ENCODE measurements at places on chromosomes 5 and 9.

DNA sequence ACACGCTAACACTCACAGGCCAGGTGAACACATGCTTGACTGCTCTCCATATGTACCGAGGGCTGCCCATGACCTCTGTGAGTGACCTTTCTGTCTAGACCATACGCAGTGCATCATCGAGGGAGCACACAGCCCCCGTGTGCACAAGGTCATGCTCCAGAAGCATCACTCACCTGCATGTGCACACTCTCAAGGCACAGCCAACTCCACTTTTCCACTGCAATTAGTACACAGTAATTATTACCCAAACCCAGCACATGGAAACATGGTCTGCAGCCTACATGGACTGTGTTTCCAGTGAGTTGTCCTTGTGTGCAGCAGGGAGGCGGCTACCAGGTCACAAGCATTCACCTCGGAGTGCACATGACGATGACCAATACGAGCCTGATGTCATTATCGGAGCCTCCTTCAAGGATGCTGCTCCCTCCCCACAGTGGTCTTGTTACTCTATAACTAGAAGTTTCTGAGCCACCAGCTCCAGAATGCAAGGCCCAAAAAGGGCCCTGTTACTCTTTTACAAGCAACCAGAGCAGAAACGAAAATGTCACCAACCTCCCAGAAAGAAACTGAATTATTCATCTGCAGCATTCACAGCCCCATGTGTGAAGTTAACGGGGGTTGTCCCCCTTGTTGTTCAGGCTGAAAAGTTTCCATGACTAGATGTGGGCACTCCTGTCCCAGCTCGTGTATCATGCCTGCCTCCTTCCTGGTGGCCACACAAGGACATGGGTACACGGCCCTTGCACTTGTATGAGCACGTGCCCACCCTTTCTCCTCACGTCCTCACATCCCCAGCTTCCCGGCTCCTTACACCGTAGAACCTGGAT is 31.2 kb downstream of the SEMA4D start:
- no peak for DNase-seq

DNA sequence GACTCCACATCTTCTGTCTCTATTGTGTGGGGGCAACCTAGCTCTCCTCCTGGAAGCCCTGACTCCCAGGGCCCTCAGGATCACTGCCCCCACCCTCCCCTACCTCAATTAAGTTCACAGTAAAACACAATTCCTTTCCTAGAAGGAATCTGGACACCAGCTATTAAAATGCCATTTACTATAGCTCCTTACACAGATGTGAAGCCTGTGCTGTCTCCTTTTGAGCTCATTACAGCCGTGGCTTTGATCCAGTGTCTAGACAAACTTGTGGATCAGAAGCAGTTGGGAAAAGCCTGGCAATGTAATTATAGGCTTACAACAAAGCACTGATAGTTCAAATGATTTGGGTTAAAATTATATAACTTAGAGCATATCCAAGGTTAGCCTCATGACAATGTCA is 107.0 kb upstream of the SMIM23 start:
- no peak for DNase-seq

GRCh38 chr9:77731930-77732329 is 83.8 kb upstream of the GNA14 start:
- peak; percentile 89 for DNase-seq

- no peak for DNase-seq
These were observed 77.0 kb upstream of the SEMA6A start for GRCh38 chr5:116651653-116652052.

Measured in NCI-H345 (cell line).